NCI-H1930 (cell line): ENCODE measurements at places on chromosomes 2 and 18.

- no peak for DNase-seq
Measured at GRCh38 chr2:42960842-42961180, 168.4 kb upstream of the HAAO start.

DNA sequence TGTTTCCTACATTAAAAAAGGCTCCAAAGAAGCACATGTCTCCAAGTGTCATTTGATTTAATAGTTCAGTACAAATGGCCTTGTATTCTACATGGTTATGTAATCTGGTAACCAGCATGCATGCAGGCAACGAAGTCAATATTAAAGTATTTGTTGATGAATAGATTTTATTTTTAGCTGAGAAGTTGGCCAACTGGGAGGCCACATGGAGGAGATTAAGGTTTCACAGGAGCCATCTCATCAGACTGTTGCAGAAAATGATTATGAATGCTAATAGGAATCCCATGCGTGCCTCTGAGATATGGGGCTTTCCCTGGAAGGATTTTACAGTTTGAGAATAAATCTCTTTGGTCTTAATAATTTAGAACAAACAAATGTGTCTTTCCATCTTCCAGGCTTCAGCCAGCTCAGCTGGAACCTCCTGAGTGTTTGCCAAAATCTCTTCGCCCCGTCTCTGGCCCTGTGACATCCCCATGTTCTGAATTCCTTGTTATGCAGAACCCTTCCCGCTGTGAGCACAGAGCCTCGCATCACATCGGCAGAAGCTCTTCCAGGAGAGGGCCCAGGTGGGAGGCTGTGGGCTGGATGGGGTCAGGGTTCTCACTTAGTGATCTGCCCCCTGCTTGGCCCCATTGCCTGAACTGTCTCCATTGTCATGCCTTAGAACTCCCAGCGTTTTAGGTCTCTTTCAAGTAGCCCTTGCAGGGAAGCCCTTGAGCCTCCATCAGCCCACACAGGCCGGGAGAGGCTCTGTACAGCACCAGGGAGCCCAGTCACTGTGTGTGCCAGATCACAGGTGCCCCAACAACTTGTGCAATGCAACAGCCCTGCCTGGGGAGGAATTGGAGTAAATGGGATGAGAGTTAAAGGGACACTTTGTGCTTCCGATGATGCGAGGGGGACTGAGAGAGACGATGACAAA is 190.5 kb upstream of the TWIST2 start:
- DNase-seq = no peak

DNA sequence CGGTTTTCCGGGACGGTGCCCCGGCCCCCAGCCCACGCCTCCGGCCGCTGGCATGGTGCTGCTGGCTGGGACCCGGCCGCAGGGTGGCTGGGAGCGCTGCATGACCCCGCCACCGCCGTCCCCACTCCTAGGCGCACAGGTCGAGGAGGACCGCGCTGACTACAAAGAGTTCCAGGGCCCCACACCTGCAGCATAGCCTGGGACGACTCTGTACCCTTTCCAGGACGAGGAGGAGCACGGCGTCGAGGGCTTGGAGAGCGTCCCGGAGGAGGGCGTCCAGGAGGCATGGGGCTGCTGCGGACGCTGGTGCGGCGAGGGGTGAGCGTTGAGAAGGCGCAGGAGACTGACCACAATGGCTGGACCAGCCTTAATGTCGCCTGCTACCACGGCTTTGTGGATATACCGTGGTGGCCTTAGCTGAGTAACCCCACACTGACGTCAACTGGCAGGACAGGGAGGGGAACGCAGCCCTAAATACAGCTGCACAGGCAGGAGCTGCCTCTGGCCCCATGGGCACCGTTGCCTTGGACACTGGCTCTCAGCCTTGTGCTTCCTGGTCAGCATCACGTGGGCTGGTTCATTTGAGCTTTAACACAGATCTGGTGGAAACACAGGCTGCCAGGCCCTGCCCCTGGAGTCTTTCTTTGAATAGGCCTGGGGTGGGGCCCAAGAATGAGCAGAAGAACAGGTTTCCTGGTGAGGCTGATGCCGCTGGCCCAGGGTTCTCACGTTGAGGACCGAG is 40.9 kb upstream of the TRIM43B start:
- peak; percentile 68 for DNase-seq

DNA sequence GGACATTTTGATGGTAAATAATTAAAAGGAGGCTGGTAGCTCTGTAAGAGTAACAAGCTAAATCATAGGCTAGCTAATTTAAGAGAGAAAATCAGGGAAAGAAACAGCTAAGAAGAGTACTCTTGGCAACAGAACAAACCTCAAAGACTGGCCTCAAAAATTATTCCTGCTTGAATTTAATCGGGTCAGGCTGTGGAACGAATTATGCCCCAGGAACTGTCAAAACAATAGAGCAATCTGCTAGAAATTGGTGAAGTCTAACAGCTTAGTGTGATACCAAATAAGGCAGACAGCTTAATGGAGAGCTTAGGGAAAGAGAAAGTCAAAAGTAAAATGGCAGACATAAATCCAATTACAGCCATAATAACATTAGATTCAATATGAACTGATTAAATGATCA is 215.7 kb downstream of the MREG start:
- no peak for DNase-seq

DNA sequence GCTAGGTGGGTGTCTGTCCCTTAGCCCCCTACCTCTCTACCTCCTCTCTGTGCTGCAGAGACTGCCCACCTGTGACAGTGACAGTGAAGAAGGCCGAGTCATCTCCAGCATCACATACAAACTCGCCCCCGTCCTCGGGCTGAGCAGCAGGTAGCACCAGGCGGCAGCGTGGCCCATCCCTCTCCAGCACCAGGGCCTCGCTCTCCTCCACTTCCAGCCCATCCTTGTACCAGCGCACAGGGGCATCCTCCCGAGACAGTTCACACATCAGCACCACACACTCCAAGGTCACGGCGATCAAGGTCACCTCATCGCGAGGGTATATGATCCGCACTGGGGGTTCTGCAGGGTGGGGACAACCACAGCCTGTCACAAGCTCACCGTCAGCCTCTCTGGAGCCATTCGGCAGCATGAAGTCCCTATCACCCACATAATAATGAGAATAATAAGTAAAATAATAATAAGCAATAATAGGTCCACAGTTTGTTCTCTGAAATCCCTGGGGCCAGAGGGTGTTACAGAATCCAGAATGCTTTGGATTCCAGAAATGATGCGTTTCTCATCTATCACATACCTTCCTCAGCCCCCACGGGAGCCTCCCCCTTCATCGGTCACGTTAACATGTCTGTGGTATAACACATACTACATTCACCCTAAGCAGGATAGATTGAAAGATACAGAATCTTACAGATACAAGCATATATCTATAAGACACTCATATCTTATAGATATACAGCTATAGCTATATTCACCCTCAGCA is 12.0 kb downstream of the OBSL1 start:
- DNase-seq = no peak
